Activated T-helper 2 cell treated with anti-CD3 and anti-CD28 coated beads, Interferon-gamma antibody, Interleukin-2, Interleukin-4, amounts not matched to agents 10 μg/mL and 5 μg/mL and 100 μg/mL, durations not matched to agents 14 hours and 24 hours and 36 hours (primary cell): ENCODE measurements at places on chromosomes 5 and 9. TPM values are rescaled to one million over a fixed set of nuclear protein-coding genes. Genes with fewer than 3 reads are reported as not detected.

Gene RUFY1
- total RNA-seq, result 40.2 and 42.0 TPM in 2 replicates

Gene DNAJB5
- 7.5 and 11.3 TPM in 2 replicates for total RNA-seq

Gene IL3
- total RNA-seq, result 140 and 142 TPM in 2 replicates

Gene PCDH1
- total RNA-seq, result not detected in 2 replicates

Gene CCNJL
- total RNA-seq, result not detected in 2 replicates
